ELF-1 (cell line): ENCODE measurements at places on chromosomes 1 and 21.

GRCh38 chr21:24436236-24436635 is 1171.0 kb downstream of the MRPL39 start:
- no peak for DNase-seq

- DNase-seq, result peak; percentile 72
Observed at GRCh38 chr1:179677882-179678281, 65.2 kb upstream of the FAM163A start.

DNA sequence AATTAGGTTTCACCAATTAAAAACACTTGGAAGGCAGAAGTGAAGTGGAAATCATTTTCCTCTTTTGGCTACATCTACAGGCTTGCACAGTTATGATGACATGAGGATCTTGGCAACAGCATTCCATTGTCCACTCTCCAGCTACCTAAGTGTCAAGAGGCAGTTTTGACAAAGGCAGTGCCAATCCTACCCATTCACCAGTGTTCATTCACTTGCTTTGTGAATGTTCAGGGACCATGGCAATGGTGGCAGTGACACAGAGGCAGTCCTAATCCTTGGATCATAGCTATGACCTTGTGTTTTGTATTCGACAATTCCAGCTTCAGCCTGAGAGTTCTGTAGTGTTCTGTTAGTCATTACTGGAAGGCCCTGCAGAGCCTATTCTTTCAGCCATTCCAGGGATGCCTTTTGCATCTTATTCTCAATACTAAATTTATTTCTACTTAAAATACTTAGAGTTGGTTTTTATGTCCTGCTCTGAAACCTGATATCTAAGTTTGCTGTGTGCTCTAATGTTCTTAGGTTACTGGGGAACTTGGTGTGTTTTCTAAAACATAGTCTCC is 36.7 kb downstream of the CRB1 start:
- DNase-seq, result no peak

DNA sequence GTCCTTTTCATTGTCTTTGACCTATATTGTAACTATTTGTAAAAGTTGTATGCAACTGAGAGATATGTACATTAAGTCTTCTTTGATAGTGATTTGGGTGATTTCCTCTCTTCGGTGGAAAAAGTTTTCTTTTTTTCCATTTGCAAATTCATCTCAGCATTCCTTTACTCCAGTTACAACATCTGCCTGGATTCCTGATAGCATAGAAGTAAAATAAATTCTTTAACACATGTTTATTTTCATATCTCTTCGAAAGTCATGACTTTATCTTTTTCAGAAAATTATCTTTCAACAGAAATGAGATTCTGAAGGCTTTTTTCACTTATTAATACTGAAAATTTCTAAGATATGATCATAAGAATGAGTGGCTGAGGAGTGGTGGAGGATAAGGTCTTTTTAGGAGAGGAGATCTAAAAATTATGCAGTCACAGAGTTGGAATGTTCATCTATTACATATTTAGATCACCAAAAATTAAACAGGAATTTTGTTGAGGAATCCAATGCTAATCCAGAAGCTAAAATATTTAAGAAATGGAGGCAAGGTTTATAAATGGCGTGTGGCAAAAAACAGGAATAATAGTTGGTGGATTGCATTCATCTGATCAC is 400.5 kb downstream of the KCNT2 start:
- no peak for DNase-seq

GRCh38 chr1:60541831-60542532 is 468.4 kb upstream of the C1orf87 start:
- DNase-seq, result no peak

DNA sequence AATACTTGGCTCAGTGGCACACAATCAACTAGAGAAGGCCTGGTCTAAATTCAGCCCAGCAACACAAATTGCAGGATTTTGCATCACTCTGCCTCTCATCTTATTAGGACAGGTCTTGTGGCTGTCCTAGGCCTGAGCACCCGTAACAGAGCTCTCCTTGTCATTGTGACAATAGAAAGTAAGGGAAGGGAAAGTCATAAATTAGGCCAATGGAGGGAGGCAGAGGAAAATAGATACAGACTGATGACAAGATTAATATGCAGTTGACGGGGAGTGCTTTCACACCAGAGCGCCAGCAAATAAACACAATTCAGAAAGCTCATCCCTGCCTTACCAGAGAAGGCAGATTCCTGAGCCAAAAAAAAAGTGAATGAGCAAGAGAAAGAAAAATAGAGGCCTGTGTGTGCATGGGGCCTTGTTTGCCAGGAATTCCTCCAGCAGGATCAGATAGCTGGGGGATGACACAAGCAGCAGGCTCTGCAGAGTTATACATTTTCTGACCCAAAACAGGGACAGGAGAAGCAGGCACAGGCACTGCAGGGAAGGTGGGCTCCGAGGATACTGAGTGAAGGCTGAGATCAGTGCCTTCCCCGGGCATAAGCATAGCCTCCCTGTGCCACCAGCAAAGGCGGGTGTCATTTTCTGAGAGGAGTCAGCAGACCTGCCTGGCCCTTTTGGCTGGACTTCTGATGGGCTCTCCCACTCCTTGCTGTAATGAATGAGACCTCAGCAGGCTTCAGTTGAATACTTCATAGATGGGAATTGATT is 110.0 kb upstream of the SPAG17 start:
- peak; percentile 41 for DNase-seq

DNA sequence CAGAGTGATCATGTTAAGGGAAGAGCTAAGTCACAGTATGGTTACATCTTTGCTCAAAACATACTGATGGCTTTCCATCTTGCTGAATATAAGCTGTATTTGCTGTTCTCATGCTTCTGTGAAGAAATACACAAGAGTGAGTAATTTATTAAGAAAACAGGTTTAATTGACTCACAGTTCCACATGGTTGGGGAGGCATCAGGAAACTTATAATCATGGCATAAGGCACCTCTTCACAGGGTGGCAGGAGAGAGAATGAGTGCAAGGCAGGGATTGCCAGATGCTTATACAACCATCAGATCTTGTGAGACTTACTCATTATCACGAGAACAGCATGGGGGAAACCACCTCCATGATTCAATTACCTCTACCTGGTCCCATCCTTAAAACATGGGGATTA is 24.4 kb upstream of the RGS5 start:
- no peak for DNase-seq

- peak; percentile 42 for DNase-seq
Observed at GRCh38 chr1:150650193-150650592, 20.8 kb upstream of the ENSA start.

DNA sequence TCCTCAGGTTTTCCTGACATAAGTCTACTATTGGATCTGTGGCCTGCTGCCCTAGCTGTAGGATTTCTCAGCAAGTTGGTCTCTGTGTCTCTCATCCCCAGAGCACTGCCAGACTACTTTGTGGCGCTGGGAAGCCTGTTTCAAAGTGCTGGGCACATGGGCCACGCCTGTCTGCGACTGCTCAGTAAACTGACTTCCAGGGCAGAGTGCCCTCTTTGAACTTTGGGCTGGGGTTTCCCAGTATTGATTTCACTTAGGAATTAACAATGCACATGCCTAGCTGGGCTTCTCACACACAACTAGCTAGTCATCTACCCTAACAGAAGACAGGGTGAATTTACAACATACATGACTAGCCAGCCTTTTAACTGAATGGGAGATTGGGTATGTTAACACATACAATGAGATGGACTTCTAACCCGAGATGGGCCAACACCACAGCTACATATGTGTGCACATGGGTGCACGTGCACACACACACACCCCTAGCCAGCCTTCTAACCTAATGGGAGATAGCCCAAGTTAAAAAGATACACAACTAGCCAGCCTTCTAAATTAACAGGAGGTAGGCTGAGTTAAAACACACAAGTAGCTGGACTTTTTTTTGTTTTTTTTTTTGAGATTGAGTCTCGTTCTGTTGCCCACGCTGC is 6.9 kb upstream of the TRIM17 start:
- DNase-seq, result no peak

DNA sequence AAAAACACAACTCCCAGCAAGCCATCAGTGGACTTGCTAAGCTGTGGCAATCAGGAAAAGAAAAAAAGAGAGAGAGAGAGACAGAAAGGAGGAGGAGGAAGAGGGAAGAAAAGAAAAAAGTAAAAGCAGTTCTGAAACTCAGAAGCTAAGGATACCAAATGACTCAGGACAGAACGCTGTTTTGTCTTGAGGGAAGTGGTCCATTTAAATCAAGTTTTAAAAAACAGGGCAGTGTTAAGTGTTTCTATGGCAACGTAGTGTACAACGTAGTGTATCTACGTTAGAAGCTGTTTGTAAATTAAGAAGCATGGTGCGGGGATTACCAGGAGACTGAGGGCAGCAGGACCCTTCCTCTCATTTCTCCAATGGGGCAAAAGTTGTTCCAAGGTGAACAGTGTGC is 5.8 kb downstream of the ADORA3 start:
- DNase-seq, result no peak

- DNase-seq, result no peak
Observed at GRCh38 chr21:42189431-42189830, 29.5 kb upstream of the ABCG1 start.

GRCh38 chr1:62424411-62424810 is 12.4 kb upstream of the USP1 start:
- DNase-seq, result no peak

DNA sequence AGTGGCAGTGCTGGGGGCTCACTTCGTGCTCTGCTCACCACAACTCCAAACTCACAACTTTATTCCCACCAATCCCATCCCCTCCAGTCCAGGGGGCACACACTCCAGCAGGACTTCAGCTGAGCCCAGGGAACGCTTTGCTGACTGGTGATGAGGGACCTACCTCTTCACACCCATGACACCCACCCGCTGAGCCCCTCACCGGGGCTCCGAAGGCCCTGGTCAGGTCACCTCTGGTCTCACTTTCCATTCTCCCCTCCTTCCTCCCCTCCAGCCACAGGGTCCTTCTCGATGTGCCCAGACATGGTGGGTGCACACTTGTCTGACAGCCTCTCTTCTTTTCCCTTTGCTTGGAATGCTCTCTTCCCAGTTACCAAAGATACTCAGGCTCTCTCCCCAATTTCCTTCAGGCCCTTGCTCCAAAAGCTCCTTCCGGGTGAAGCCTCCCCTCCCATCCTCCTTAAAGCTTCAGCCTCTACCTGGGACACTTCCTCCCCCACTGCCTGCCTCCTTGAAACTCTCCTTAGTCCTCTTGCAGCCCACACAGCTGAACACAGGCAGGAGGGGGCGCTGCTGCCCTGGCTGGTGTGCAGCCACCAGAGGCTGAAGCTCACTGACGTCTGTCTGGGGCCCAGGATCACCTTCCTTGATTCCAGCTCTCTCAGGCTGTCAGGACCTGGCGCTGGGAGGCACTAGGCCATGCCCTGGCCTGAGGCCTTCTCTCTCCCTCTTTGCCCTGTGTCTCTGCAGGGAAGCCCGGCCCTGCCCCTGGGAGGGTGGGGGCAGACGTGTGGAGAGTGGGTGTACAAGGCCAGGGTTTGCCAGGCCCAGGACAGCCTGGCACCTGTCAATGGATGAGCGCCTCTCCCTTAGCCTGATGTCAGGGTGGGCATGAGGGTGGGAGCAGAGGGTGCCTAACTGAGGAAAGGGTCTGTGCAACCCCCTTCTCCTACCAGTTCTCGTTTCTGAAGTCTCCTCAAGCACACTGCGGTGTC is 1.6 kb downstream of the KCNE1 start:
- peak; percentile 86 for DNase-seq

- no peak for DNase-seq
Observed at GRCh38 chr1:156941675-156942074, 21.2 kb downstream of the LRRC71 start.

GRCh38 chr1:10694274-10694632 is 102.2 kb downstream of the CASZ1 start:
- peak; percentile 25 for DNase-seq

DNA sequence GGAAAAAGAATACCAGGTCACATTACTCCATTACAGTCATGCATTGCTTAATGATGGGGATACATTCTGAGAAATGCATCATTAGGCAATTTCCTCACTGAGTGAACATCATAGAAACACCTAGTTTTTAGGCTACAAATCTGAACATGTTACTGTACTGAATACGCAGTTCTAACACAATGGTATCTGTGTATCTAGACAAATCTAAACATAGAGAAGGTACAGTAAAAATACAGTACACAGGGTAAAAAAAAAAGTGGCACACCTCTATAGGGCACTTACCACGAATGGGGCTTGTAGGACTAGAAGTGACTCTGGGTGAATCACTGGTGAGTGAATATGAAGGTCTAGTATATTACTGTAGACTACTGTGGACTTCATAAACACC is 115.7 kb downstream of the AKT3 start:
- no peak for DNase-seq
